ENCODE measurements at places on chromosomes 7 and 10.

GRCh38 chr10:124322191-124322980, 96.3 kb downstream of the OAT start:
- no peak for DNase-seq

DNA sequence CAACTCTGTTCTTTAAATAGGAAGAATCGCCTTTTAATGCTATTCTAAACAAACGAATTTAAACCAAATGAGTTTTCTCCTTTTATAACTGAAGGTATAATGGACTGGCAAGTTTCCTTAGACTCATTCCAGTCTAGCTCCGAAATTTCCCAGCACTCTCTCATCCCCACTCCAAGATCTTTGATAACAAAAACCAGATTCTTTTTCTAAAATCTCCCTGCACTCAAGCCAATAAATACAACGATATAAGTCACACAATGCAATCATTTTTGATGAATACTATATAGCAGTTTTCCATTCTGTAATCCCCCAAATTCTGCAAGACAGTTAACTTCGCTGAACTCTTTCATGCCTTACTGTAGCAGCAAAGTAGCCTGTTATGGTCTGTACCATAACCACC, 1.9 kb downstream of the OGA start:
- DNase-seq = no peak

- DNase-seq = peak; percentile 31
Observed at GRCh38 chr7:97971120-97971989, 18.6 kb downstream of the OCM2 start.

GRCh38 chr10:84525120-84525806, 196.9 kb downstream of the CCSER2 start:
- DNase-seq = no peak

DNA sequence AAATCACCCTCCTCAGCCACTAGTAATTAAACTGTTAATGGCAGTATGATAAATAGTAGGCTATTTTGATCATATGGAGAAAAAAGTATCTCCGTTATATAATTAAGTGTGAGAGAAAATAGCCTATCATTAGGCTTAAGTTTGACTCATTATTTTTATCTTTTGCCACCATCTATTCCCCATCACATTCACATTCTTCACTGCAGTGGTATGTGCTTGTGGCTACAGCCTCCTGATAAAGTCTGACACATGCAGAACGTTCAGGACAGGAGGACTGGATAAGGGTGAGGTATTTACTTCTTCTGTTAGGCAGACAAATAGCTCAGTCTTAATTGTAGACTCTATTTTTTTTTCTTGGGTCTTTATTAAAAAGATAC, 5.8 kb downstream of the NEBL start:
- DNase-seq = no peak

DNA sequence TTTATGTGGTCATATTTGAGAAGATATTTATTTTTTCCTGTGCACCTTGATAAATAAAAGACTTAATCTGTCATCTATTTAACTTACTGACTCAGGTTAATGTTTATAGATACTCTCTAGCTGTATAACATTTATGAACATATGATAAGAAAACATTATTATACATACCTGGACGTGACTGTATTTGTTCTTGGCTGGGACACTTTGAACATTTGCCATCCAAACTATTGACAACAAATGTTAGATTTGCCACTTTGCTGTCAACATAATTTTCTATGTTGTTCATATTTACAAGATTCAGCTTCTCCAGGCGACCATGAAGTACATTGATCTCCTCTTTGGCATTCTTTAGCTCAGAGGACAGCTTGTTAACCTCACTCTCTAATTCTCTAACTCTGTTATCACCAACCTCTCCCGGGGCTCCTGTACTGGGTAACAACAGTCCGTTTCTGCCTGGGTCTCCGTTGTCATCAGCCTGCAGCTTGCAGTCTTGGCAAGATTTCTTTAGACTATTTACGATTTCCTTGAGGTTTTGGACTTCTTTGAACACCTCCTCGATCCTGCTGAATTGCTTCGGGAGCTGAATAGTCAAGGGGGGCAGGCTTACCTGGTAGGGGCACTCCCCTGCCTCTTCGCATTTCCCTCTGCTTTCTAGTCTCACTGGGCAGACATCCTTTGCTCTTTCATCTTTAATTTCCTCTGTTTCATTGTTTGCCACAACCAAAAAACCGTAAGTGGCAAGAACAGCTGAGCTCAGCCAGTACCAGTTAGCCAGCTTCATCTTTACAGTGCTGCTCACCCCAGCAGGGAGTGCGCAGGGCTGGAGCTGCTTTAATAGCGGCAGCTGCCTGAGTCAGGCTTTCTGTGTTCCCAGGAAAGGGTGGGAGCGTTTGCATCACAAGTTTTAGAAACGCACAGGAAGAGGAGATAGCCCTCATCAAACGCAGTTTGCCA, at the start of gene FGL2:
TSS of gene FGL2 (minus strand) at position 807 of the 954 bp plus-strand sequence. CDS start at position 781, 26 bp downstream.
- DNase-seq = peak; percentile 31

GRCh38 chr10:50322077-50322476, 70.8 kb upstream of the ASAH2 start:
- no peak for DNase-seq

- DNase-seq = no peak
Observed at GRCh38 chr10:80870282-80870681, 332.6 kb downstream of the SH2D4B start.

DNA sequence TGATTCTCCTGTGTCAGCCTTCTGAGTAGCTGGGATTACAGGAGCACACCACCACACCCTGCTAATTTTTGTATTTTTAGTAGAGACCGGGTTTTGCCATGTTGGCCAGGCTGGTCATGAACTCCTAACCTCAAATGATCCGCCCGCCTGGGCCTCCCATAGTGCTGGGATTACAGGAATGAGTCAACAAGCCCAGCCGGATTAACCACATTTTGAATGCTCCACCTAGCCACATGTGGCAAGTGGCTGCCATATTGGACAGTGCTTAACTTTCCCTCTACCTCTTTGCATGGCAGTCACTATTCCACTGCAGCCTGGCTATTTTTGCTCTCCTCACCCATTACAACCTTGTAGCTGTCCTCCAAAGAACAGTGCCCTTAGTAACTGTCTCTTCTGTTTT, 160.1 kb downstream of the GATA3 start:
- no peak for DNase-seq

DNA sequence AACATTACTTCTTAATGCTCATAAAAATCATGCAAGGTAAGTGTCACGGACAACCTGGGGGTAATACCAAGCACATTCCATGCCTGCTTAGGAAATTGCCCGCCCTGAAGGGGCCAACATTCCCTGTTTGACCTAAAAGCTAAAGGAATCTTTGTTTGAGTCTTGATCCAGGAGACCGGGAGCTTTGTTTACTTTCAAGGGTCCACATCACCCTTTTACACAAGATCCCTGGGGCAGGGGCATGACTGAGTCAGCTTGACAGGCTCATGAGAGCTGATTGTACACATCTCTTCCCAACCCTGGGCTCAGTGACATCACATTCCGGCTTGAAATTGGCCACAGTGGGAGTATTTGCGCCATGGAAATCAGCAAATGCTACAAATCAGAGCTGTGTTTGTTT, 248.1 kb upstream of the HABP2 start:
- DNase-seq = no peak

DNA sequence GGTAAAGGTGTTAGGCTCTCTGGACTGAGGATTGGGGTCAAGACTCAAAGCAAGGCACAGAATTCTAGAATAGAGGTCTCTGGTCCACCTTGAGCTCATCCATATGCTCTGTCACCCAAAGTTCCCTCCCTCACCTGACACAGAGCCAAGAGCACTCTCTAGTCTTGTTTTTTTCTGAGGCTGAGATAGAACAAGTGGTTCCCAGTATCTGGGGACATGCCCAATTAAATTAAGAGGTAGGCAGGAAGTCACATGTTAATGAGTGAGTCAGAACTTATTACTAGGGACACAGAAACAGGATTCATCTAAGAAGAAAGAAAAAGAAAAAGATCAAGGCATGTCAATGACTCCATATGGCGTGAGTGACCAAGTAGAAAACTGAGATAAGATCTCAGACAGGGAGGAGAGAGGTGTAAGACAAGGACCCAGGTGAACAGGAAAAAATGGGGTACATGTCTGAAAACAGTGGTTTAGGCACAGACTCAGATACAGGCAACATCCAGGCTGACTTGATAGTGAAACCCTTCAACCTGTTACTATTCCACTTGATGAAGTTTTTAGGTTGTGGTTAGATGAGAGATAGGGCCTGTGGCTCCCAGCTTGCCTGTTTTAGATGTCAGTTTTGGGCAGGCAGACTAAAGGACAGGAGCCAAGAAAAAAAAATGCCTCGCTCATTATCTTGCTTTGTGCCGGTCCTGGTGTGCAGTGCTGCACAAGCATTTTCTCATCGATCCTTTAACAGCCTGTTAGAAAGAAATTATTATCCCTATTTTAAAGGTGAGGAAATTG, 609.9 kb downstream of the CCSER2 start:
- DNase-seq = no peak

- no peak for DNase-seq
Observed at GRCh38 chr7:17710312-17710711, 230.0 kb downstream of the SNX13 start.

DNA sequence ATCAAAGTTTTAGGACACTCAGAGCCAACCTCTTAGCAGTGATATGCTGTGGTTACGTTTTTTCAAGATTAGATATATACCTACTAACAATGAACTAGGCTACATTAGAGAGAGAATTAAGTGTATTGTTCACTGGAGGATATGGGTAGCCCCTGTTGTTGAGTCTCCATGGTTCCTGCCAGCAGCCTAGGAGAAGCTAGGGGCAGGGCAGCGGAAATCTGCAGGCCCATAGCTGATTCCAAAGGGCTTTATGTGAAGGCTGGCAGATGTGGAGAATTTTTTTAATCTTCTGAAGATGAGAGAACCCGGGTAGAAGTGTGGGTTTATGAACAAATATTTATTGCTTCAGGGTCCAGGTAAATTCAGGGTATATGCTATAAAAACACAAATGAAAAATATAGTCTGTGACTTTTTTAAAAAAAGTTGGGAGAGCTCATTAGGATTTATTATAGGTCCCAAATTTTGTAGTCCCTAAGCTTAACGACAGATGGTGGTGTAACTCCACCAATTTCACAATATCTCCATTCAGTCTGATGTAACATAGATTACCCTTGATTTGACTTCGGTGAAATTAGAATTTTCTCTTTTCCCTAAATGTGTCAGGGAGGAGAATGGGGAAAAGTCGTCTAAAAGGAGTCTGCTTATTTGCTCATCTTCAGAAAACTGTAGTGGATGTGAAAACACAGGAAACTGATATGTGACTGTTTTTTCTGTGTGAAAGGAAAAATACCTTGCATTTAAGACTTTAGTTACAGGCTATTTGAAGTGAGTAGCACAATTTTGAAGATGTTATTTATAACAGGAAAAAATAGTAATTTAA, 163.0 kb upstream of the PPP1R3A start:
- DNase-seq = no peak

- DNase-seq = no peak
Observed at GRCh38 chr10:44388641-44389040, 3.7 kb upstream of the CXCL12 start.

- DNase-seq = no peak
Observed at GRCh38 chr7:71768450-71768849, 636.5 kb downstream of the GALNT17 start.

DNA sequence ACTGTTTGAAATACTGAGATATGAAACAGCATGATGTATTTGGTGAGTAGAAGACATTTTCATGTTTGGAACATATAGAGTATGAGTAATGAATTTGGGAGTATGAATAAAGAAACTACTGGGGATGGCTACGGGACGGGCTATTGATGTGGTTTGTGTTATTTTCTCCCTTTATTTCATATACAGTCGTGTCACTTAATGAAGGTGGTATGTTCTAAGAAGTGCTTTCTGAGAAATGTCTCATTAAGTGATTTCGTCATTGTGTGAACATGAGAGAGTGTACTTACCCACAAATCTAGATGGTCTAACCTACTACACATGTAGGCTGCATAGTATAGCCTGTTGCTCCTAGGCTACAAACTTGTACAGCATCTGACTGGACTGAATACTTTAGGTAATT, 106.3 kb downstream of the CCNY start:
- DNase-seq = no peak

- DNase-seq = no peak
Observed at GRCh38 chr7:76234282-76234584, 32.5 kb downstream of the SRRM3 start.

GRCh38 chr7:151744656-151745638, 132.0 kb downstream of the PRKAG2 start:
- no peak for DNase-seq

DNA sequence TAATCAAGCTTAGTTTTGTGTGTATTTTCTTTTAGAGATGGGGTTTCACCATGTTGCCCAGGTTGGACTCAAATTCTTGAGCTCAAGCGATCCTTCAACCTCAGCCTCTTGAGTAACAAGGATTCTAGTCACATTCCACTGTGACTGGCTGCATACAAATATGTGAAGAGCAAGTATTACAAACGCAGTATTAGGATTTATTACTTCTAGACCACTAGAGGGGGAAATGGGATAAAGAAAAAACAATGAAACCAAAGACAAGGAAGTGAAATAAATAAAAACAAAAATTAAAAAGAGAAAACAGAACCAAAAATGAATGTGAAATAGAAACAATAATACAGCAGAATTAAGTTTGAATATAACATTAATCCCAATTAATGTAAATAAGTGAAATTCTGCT, 308.7 kb downstream of the ANKRD30A start:
- no peak for DNase-seq

GRCh38 chr10:77861366-77861765, 65.2 kb downstream of the DLG5 start:
- no peak for DNase-seq

DNA sequence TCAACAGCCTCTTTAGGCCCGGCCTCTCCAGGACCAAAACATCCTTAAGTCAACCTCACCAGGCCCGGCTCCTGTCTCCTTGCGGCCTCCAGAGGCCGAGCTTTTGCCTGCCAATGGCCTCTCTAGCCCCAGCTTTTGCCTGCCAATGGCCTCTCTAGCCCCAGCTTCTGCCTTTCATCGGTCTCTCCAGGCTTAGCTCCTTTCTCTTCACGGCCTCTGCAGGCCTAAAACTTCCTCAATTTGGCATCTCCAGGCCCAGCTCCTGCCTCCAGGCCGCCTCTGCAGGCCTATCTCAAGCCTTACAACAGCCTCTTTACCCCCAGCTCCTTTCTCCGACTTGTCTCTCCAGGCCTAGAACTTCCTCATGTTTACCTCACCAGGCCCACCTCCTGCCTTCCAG, 15.7 kb upstream of the TMEM248 start:
- no peak for DNase-seq

DNA sequence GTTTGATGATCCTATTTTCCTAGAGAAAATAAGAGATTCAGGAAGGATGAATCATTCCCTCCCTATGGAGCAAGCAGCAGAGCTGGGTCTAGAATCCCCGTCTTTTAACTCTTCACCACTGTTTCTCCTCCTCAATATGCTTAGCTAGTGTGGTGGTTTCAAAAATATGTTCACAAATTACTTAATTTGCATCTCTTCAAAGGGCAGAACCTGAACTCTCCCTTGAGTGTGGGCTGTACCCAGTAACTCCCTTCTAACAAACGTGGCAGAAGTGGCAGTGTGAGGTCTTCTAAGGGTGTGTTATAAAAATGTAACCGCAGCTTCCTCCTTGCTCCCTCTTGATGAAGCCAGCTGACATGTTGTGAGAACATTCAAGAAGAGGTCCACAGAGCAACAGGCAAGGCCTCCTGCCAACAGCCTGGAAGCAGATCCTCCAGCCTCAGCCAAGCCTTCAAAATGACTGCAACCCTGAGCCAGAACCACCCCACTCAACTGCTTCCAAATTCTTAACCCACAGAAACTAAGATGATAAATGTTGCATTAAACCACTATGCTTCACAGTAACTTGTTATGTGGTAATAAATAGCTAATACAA, 36.6 kb downstream of the SRPK2 start:
- DNase-seq = peak; percentile 28

GRCh38 chr10:62815381-62816075, 638 bp downstream of the EGR2 start:
- peak; percentile 32 for DNase-seq
